ENCODE measurements at places on chromosomes 3 and 15.

DNA sequence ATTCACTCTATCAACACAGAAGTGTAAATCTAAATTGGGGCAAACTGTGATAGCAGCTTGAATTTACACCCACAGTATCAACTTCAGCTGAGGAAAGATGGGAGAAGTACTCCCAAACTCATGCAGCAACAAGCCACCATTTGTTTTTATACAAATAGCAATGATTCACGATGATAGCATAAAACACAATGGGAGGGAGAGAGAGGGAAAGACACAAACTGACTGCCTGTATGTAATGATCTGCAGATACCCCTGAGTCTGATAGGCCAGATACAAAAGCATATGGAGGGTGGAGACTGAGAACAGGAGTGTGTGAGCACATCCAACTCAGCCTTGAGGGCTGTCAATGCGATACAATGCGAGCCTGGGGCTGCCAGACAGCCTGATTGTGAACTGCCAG lies 79.2 kb downstream of the CNTN3 start:
- DNase-seq = no peak

DNA sequence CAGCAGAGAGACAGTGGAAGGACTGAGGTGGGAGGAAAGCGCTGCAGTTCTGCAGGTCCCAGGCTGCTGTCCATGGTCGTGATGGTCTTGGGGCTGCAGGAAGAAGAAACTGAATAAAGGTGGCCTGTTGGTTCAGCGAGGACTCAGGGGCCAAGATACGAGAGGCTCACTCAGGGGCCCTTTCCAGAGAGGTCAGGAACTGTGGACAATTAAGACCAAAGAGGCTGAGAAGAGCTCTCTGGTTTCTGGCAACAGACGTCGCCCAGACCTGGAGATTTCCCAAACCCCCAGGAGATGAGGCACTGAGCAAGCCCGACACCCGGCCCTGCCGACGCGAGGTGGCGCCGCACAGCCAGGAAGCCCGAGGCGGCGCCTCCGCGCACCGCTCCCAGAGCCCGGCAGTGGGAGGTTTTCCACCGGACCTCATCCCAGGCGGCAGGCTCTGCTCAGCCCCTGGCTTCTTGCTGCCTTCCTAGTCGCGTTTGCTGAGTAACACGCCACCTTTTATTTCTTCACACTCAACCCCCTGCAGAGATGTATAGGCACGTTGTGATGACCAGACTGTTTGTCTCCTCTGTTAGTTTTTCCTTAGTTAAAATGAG lies 56.4 kb upstream of the ARRDC4 start:
- peak; percentile 3 for DNase-seq

GRCh38 chr15:31974154-31974794 lies 56.0 kb upstream of the CHRNA7 start:
- DNase-seq = no peak

DNA sequence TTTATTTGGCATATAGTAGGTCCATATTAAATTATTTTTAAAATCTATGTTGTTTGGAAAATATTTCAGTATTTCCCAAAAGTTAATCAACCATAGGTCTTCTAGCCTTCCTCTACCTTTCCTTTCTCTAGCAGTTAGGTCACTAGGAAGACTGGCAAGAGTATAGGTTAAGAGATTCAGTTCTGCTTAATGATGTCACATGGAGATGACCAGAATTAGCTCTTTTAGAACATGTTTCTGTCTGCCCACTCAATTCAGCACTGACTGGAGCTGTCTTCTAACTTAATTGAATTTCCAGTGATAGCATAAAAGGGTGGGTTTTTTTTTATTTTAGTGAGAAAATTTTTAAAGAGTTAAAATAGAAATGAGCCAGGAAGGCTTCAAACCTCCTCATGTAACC lies 23.8 kb upstream of the ZBED2 start:
- no peak for DNase-seq

DNA sequence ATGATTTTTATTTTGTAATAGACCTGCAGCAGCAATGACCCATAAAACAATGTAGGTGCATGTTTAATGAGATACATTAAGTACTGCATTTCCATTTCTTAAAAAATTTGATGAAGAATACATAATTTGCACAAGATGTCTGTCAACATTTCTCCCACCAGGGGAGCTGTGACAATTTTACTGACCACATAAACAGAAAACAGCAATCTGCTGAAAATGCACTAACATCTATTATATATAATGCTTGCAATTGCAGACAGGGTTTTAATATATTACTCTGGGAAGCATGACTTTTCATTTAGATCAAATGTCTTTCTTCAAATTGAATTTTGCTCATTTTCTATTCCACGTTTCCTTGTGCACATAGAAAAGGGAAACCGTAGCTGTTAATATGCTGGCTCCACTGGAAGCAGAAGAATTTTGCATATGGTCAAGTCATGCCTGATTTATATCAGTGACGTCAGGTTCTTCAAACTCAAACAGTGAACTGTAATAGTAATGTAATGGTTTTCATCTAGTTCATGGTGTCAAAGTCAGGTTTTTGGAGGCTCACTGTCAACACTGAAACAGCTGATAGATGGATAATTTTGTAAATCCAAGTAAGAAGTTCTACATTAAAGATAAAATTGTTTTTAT lies 79.8 kb upstream of the IGF1R start:
- DNase-seq = no peak

GRCh38 chr15:89783111-89783860 lies 7.2 kb downstream of the MESP2 start:
- no peak for DNase-seq

- no peak for DNase-seq
Observed at GRCh38 chr15:91385311-91385710, 285.3 kb downstream of the SV2B start.

GRCh38 chr3:23824699-23825444 lies 19.1 kb downstream of the UBE2E1 start:
- DNase-seq = no peak

GRCh38 chr3:71087143-71088018 lies 496.1 kb downstream of the FOXP1 start:
- peak; percentile 87 for DNase-seq

DNA sequence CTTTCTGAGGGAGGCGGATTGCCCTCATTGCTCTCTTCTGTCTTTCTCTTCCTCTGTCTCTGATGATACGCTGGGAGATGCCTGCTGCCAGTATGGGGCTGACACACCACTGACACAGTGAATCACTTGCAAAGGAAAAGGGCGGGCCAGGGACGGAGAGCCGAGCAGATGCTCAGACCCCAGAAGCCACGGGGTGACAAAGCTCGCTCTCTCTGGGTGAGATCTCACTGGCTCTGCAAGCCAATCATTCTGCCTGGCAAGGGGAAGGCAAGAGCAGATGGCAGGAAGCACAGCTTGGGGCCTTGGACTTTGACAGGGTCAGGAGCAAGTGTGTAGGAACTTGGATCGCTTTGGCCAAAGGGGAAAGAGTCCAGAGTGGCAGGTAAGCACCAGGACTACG lies 198.7 kb downstream of the NTRK3 start:
- no peak for DNase-seq

Measured in activated CD4-positive, alpha-beta T cell treated with anti-CD3 and anti-CD28 coated beads, Interleukin-2, Interleukin-4, amounts not matched to agents 100 ng/mL and 50 ng/mL, durations not matched to agents 16 hours and 8 hours (primary cell).